NCI-H1436 (cell line): ENCODE measurements at places on chromosomes 11 and 22.

DNA sequence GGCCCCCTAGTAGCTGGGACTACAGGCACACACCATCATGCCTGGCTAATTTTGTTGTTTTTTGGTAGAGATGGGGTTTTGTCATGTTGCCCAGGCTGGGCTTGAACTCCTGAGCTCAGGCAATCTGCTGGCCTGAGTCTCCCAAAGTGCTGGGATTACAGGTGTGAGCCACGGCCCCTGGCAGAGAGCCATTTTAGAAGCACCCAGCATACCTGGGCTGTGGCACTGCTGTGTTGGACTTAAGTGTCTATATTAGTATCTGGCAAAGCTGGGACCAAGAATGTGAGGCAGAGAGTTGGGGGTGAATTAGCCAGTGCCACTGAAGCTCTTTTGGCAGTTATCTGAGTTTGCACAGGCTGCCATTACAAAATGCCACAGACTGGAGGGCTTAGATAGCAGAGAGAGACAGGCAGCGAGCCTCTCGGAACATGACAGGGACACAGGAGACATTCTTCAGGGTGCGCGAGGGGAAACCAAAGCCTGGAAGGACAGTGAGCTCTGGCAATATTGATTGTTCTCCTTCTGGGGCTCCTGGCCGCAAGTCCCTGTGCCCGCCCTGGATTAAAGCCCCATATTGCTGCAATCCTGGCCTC is 87.7 kb upstream of the ALX4 start:
- DNase-seq, result no peak

GRCh38 chr11:19879307-19880087 is 166.9 kb downstream of the NAV2 start:
- no peak for DNase-seq

GRCh38 chr11:132060567-132060966 is 690.2 kb downstream of the NTM start:
- DNase-seq, result no peak

GRCh38 chr11:433641-434040 is 8.2 kb downstream of the ANO9 start:
- no peak for DNase-seq
